SK-N-MC (cell line): ENCODE measurements at places on chromosomes 7 and 10.

DNA sequence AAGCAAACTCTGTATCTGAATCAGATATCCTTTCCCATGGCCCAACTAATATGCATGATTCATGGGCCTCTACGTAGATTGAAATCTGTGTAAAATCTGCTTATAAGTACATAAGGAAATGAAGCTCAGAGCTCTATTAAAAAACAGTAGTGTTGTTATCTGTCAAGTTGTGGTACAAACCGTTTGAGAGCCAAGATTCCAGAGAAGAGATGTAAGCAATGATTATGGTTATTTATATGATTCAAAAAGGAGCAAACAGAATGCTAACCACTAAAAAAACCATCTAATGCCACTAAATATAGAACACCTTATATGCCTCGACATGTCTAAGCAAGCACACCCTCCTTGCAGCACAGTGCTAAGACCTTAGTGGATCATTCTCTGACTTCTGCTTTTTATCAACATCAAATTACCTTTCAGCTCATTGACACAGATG, 26.6 kb downstream of the RPP38 start:
- no peak for DNase-seq

DNA sequence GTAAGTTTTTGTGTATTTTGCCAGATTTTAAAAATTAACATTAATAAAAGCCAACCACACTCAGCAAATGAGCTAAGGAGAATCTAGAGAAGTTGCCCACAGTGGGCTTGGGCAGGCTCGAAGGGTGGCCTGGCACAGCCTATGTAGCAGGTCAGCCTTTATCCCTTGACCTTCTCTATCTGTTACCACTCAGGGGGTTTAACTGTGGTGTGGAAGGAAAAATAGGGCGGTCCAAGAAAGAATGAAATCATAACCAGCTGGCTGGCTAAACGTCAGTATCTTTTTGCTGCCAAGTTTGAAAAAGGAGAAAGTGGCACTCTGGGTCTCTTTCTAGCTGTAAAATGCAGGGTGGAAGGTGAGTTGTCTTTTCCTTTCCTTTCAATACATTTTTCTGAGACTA, 130.3 kb upstream of the ASAH2 start:
- no peak for DNase-seq

- DNase-seq = no peak
Measured at GRCh38 chr10:51000976-51001375, 73.3 kb upstream of the PRKG1 start.

DNA sequence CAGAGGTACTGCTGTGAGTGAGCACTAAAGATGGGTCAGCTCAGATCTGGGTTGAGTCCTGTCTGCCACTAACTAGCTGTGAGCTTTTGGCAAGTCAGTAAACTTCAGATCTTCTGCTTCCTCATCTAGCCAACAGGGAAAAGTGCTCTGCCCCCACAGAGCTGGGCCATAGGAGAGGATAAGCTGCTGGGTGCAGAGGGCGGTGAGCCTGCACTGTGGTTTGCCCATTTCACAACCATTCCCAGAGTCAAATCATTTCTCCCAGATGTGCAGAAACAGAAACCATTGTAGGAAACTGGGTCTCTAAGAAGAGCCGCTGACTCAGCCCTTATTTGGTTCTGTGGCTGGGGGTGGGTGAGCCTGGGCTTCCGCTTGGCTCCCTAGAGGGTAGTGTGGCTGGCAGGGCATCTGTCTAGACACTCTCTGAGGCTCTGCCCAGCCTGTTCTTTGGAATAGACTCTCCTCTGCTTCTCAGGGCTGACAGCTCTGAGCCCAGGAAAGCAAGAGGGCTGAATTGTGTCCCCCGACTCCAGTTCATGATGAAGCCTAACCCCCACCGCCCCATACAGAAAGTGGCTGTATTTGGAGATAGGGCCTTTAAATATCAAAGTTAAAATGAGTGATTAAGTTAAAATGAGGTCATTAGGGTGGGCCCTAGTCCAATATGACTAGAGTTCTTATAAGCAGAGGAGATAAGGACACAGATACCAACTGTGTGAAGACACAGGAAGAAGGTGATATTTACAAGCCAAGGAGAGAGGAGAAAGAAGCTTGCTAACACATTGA, 29.5 kb upstream of the ARHGAP22 start:
- peak; percentile 18 for DNase-seq

GRCh38 chr7:91603707-91604106, 276.8 kb downstream of the MTERF1 start:
- no peak for DNase-seq

- DNase-seq = no peak
Measured at GRCh38 chr7:99618726-99619125, 2.0 kb downstream of the ZSCAN25 start.

- DNase-seq = no peak
Measured at GRCh38 chr10:76185471-76186301, 754.3 kb downstream of the LRMDA start.

GRCh38 chr10:6354168-6354772, 151.5 kb downstream of the PFKFB3 start:
- no peak for DNase-seq

DNA sequence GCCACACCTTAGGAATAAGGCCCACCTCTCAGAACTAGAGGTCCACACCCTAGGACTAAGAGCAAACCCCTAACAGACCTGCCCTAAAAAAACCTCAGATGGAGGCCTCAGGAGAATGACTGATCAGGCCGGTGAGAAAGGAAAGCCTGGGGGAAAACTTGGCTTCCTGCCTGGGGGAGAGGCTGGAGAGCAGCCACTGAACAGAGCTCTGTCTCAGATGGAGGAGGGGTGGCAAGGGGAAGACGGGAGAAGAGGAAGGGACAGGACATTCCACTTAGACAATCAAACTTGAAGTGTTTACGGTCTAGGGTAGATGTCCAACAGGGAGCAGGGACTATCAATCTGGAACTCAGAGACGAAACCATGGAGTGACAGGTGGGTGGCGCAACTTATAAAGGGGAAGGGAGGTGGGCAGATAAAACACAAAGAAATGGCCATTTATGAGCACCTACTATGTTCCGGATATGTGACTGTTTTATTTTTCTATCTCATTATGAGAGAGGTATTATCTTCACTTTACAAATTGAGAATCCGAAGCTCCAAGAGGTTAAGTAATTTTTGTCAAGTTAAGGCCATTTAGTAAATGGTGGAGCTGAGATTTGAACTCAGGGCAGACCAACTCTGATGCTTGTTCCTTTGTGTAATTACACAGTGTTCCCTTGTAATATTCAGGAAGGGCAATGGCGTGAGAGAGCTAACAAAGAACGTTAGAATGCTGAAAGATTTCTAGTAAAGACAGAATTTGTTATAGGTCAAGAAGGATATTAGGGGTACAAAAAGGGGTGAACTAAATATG, 82.6 kb downstream of the DNMBP start:
- no peak for DNase-seq

GRCh38 chr10:10798864-10799192, 218.8 kb upstream of the CELF2 start:
- DNase-seq = no peak

- DNase-seq = no peak
Measured at GRCh38 chr7:121428855-121429489, 32.9 kb upstream of the FAM3C start.

DNA sequence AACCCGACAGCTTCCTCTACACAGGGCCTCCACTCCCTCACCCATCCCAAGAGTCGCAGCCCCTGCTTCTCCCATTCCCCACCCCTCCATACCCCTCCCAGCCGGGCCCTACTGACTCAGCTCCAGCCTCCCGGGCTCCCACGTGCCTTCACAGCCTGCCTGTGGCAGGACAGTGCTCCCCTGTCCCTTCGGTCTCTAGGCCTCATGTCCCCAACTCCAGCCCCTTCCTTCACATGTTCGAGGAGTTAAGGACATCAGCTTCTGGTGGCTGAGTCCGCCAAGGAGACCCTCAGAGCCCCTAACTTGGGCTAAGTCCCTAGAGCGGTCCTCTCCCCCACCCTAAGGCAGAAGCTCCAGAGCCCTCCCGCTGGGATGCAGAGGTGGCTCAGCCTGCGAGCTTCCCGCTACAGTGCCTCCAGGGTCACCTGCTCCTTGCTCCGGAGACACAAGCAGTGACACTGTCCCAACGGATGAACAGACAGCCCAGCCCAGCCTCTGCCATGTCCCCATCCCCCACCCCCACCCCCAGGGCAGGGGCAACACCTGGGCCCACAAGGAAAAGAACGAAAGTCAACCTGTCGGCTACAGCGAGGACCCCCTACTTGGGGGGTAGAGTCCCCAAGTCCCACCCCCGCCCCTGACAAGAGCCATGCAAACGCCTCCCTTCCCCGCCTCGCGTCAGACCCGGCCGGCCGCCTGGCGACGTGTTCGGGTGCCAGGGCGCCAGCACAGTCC, 716 bp downstream of the SMARCD3 start:
- no peak for DNase-seq

GRCh38 chr10:113846036-113846435, 7.8 kb downstream of the DCLRE1A start:
- no peak for DNase-seq

- no peak for DNase-seq
Measured at GRCh38 chr10:98273057-98273850, 5.3 kb upstream of the LOXL4 start.

- no peak for DNase-seq
Measured at GRCh38 chr7:13032576-13032975, 345.1 kb downstream of the ARL4A start.

- no peak for DNase-seq
Measured at GRCh38 chr7:47600199-47601118, 18.5 kb upstream of the TNS3 start.

GRCh38 chr7:74380720-74381119, 73.0 kb upstream of the GTF2IRD1 start:
- DNase-seq = no peak

DNA sequence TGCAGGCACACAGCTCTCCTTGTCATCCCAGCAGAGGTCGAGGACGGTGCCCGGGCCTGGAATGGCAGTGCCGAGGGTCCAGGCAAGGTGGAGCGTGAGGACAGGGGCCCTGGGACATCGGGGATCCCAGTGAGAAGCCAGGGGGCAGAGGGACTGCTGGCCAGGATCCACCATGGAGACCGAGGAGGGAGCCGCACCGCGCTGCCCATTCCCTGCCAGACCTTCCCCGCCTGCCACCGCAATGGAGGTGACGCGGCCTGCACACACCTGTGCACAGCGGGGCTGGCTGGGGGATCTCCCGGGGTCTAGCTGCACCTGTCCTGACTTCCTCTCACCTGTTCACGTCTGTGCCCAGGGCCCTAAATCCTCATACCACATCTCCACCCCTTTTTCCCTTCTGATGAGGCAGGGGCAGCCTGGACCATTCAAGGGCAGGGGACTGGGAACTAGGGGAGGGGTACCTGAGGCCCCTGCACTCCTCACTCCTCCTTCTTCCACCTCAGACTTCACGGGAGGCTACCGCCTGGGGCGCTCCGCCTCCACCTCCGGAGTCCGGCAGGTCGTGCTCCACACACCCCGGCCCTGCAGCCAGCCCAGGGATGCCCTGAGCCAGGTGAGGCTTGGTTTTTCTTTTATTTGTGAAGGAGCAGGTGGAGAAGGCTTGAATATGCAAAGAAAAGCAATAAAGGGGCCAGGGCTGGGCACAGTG, 6.9 kb downstream of the NYAP1 start:
- no peak for DNase-seq

GRCh38 chr10:89566095-89566950, 30.9 kb upstream of the SLC16A12 start:
- no peak for DNase-seq

- DNase-seq = no peak
Measured at GRCh38 chr7:26612742-26613141, 251.6 kb downstream of the SKAP2 start.

DNA sequence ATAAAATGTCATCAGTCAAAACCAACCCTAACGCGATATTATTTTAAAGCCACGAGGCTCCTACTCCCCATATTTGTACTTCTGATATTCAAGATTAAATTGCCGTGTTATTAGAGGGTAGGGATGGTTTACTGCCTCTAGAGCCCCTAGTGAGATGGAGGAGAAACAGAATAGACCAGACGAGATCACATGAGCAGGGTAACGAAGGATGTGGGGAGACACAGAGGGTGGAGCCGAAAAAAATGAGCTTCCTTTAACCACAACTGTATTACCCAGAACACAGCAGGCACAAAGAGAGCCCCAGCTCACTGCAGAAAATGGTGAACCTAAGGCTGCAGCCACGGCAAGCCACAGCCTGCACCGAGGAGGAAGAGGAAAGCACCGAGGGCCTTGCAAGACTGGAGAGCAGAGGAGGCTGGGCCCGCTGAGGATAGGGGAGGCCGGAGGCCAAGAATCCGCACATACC, 14.3 kb downstream of the ZC3HAV1 start:
- no peak for DNase-seq

- DNase-seq = no peak
Measured at GRCh38 chr7:94633014-94633341, 23.0 kb downstream of the SGCE start.

DNA sequence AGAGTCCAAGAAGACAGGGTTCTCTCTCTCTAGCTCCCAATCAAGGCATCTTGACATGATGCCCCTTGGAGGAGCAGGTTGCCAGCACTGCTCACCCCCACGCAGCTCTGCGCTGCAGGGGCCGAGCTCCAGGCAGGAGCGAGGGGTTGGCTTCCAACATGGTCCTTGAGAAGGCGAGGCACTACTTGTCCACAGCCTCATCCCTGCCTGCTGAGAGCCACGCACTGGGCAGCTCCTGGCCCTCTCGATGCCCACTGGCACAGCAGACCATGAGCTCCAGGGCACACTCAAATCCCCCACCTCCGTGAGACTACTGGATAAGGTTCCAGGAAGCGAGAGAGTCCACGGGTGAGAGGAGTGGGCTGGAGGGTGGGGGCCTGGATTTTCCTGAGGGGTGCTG, 31.1 kb downstream of the RAMP3 start:
- DNase-seq = no peak

DNA sequence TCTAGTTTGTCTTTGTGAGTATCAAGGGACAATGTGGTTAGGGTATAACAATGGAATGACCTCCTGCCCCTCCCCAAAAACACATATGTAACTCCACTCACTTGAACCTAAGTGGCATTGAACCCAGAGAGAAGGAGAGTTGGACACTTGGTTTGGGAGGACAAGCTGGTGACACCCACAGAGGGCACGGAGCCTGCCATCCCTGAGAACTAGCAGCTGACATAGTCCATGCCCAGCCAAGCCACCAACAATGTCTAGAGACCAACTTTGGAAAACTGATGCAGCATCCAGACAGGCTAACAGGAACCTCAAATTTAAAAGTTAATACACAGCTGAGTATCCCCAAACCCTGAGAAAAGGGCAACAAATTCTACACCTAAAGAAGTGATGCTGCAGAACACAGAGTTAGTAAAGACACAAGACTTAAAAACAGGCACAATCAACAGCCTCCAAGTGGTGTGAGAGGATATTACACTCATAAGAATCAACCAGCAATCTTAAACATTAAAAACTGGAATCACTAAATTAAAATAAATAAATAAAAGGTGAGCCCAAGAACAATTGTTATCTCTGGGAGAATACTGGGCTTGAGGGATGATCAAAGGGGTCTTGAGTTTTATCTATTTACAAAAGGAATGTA, 27.2 kb downstream of the NUDCD3 start:
- DNase-seq = no peak
